ENCODE measurements at places on chromosomes 4 and X.

DNA sequence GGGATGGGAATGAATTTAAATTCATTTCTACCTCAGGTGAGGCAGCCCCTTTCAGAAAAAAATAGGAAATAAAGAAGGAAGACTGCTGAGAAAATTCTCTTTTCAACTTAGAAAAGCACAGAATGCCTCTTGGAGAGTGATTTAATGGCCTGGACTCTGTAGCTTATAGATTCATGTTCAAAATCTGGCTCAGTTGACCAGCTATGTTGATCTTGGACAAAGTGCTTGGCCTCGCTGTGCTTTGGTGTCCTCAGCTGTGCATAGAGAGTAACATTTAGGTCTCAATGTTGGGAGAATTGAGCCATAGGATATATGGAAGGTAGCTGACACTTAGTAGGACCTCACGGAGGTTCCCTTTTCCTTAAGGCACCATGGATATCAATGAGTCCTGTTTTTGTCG, 49.7 kb upstream of the SFRP2 start:
- no peak for ATAC-seq

GRCh38 chr4:137519406-137519805, 12.9 kb downstream of the PCDH18 start:
- ATAC-seq: peak; percentile 73

DNA sequence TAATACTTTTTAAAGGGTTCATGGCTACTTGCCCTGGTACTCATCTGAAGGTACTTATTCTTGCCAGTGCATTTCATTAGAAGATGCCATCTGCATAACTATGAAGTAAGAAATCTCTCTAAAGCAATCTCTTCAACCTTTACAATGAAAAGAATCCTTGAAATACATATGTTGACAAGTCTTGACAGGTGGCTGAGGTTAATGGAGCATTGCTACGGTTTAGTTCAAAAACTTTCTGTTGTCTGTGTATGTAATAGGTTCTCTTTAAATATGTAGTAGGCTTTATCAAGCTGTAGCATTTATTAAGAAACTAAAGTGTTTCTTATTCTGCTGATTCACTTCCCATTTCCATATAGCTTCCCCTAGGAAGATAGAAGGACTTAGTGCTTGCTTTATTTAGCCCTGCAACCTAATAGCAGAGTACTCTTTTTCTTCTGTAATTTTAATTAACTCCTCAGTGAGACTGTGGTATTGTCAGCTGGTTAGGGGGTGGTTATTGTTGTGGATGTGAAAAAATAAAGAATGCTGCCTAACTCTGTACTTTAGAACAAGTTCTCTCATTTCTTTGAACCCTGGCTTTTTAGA, 39.3 kb downstream of the SLAIN2 start:
- ATAC-seq: no peak

- no peak for ATAC-seq
Measured at GRCh38 chr4:70674731-70675130, 8.4 kb upstream of the JCHAIN start.

DNA sequence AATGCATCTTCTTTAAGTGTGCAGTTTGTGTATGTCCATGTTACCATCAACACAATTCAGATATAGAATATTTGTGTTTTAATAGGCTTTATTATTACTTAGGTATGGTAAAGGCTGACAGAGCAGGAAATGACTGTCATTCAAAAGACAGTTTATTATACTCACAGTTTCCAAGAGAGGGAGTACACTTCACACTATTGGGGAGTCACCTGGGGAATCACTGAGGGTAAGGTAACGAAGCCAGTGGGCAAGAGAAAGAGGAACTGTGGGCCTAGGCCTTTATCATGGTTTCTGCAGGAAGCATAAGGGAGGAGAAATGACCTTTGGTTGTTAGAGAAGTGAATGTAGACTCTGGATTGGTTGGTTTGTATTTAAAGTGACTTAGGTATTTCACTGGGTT, 235.1 kb upstream of the HCCS start:
- no peak for ATAC-seq

DNA sequence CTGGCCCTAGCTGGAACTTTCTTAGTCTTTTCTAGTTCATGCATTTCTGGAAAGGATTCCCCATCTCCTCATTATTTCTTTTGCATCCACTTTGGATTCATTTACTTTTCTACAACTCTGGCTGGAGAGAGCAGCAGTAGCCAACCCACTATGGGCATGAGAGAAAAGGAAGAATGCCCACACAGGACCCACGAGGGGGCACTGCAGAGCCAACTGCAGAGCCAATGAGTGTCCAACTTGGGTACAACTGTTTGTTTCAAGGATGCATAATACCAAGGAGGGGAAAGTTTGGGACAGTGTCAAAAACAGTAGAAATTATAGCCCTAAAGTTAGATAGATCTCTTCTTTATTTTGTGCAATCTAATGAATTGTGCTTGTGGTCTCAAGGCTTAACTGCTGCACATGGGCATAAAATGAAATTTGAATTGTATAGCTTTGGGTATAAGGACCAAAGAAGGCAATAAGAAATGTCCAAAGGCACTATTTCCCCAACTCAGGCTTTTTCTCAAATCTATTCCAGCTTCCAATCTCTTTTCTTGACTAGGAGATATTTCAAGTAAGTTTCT, 230.6 kb downstream of the NSUN7 start:
- peak; percentile 59 for ATAC-seq

GRCh38 chr4:97942951-97943350, 200.3 kb downstream of the STPG2 start:
- ATAC-seq: no peak

DNA sequence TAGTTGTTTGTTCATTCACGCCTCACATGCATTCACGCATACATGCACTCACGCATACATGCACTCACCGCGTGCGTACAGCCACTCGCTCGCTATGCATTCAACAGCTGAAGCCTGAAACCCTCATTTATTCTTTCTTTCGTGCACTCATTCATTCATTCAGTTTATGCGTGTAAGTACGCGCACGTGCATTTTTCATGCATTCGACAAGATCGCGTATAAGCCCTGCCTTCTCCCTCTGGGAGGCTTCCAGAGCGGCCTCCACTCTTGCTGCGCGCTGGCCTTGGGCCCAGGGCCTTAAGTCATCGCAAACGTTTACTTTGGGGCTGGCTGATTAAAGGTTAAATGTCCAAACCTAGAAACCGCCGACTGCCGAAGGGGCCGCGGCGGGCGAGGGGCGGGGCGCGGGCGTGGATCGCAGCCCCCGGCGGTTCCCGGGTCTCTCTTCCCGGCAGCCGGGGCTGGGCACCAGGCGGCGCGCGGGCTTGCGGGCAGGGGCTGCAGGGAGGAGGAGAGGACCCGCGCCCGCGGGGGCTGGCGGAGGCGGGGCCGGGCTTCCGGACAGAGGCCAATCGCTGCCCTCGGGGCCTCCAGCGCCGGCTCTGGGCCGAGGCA, at the start of gene GYG2:
GYG2 (plus strand) TSS at position 587 of the 615 bp plus-strand sequence. CDS start 1,259 bp downstream, outside the sequence.
- ATAC-seq: peak; percentile 63

GRCh38 chr4:66885501-66886165, 659.7 kb downstream of the CENPC start:
- ATAC-seq: no peak

DNA sequence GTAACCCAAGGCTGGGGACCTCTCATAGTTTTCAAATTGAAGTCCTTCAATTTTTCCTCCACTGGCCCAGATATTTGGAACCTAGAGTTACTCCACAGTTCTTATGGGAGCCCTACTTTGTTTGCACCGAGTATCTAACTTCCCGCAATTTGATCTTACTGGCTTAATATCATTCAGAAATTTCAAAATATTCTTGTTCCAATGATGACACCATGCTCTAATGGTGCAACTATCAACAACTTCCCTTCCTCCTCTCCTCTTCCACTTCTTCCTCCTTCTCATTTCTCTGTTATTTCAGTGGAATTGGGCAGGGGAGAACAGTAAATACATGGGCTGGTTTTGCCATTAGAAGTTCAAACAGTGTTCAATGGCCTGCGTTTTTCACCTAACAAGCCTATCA, 20.2 kb downstream of the PDCL2 start:
- no peak for ATAC-seq

GRCh38 chr4:154836513-154836912, 55.4 kb downstream of the RBM46 start:
- no peak for ATAC-seq

GRCh38 chrX:148902581-148902980, 402.2 kb downstream of the AFF2 start:
- ATAC-seq: no peak

DNA sequence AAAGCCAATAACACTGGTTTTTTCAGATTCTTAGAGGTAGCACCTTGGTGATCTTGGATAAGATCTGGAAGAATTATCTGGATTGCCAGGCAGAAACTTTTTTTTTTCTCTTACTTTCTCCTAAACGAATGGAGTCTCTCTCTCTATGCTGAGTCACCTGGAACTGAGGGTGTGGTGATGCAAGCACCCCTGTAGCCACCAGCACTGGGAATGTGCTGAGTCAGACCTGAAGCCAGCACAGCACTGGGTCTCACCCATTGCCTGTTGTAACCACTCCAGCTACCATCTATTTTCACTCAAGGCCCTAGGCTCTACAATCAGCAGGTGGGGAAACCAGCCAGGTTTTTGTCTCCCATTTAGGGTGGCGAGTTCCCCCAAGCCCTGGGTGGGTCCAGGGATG, 923.8 kb downstream of the RAPGEF2 start:
- ATAC-seq: no peak

DNA sequence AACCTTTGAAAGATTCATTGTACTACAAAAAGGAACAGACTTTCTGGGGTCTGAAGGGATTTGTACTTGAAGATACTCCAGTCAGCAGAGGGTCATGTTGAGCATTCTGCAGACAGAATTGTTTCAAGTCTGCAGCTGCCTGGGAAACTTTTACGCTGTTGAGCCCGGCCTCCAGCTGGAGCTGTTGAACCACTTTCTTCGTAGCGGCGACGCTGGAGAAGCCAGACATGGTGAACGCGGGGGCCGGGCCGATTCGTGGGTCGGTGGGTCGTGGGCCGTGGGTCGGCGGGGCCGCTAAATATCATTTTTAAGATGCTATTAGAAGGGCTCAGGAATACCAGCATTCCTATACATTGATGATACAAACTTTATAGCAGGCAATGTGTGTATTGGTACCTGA, 12.0 kb upstream of the RTL9 start:
- no peak for ATAC-seq

GRCh38 chrX:67555578-67556203, 11.9 kb downstream of the AR start:
- peak; percentile 81 for ATAC-seq

GRCh38 chrX:150499240-150499639, 69.2 kb upstream of the MTM1 start:
- ATAC-seq: no peak

DNA sequence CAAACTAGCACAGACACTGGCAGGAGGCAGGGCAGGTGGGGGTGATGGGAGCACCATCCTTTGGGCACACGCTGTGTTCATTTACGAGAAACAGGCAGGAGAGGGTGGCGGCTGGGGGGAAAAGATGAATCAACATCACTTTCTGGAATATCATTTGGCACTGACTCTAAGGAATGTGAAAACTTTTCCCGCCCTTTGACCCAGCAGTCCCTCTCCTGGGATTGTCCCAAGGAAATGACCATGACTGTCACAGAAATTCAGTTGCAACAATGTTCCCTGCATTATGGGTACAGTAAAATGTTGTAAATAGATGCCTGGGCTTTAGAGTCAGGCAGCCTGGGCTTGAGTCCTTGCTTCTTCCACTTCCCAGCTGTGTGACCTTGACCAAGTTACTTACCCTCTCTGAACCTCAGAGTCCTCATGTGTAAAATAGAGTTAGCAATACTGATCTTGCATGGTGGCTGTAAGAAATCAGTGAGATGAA, 58.6 kb downstream of the ABLIM2 start:
- ATAC-seq: no peak

DNA sequence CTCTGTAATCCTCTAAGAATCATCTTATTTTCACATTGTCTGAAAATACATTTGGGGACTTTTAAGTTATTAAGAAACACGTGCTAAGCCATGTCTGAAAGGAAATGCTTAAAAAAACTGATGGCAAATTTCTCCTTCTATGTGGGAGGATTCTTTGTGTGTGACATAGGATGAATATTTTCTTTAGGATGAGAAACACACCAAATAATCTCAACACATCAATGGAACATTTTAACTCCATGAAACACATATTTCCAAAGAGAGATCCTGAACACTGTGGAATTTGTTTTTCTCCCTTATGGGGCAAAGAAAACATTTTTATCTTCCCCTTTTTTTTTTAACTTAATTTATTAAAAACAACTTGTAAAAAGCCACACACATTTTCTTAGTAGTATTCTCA, 153.8 kb upstream of the ANKRD50 start:
- no peak for ATAC-seq

- no peak for ATAC-seq
Measured at GRCh38 chr4:185831125-185831815, 19.3 kb upstream of the SORBS2 start.

DNA sequence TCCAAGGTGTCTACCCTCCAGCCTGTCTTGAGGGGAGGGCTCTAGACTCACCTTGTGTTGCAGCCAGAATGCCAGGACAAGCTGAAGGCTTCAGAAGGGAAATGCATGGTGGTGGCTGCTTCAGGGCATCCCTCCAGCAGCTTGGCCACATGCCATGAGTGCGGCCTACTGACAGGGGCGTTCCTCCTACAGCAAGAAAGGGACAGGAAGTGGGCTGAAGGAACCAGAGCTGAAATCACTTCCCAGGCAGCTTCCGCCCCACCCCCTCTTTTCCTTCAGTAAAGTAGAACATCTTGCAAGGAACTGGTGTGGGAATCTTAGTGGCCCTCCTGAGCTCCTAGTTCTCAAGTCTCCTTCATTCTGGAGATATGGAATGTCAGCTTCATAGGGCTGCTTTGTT, 167.5 kb upstream of the DGKK start:
- ATAC-seq: no peak

- ATAC-seq: no peak
Measured at GRCh38 chr4:109574443-109574850, 14.4 kb downstream of the MCUB start.

DNA sequence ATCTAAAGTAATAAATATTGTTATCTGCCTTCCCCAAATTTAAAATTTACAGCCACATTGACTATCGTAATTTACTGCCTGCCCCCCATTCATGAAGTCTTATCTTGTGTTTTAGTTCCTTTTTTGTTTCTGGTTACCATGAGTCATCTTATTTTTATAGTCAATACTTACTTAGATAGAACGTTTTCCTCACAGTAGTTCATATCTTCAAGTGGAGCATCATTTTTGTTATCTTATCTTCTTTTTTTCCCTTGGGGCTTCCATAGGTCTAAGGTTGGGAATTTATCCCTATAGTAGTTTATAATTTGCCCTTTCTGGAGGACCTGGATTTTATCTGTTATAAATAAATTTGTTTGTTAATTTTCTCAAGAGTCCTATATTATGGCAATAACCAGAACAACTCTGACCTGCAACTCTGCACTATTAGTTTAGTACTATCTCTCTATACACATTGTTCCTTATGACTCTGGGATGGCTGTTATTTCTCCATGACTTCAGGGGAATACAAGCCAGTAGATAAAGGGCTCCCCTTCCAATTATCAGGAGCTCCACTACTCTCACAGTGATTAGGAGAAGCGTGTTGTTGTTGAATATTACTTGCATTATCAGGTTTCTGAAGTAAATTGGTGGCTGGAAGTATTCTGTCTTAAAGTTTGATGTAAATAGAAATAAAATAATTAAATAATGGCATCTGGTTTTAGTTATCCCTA, 330.6 kb downstream of the GALNTL6 start:
- ATAC-seq: peak; percentile 60

Data from SK-N-SH treated with all-trans-retinoic acid at 6 μM for 48 hours (cell line).